Activated CD4-positive, alpha-beta T cell treated with anti-CD3 and anti-CD28 coated beads for 1 hour (primary cell): ENCODE measurements at places on chromosomes 13 and 19.

GRCh38 chr19:42121656-42122069, 10.6 kb downstream of the POU2F2 start:
- peak; percentile 74 for DNase-seq

- DNase-seq, result no peak
Observed at GRCh38 chr13:97753942-97754670, 199.4 kb upstream of the IPO5 start.

DNA sequence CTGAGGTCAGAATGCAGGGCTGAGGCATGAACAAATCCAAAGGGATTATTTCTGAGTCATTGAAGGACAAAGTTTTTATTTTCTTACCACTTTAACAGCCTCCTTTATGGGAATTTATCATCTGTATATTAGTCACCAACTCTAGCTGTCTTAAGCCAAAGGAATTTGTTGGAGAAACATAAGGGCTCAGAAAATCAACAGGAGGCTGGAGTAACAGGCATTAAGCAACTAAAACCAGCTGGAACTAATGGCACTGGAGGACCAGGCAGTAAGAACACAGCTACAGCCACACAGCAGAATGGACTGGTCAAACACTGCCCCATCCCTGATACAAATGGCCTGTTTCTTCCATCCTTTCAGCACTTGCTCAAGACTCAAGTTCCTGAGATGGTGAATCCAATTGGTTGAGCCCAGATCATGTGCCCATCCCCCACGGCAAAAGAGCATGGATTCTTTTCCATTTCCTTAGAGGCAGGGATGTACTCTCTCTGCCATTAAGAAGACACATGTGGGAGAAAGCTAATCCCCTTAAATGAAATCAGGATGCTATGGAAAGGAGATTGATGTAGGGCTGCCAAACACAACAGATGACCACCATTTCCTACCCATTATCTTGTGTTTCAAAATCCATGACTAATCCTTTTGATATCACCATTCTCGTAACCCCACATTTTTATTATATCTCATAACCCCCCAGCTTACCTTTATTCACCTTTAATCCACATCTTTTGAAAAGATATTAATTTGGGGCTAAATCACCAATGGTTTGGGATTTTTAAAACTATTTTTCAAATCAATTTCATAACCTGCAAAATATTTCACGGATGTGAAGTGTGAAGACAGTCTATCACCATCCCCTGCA, 157.0 kb upstream of the FNDC3A start:
- DNase-seq, result no peak

- no peak for DNase-seq
Observed at GRCh38 chr13:40292108-40292507, 374.3 kb downstream of the FOXO1 start.

- no peak for DNase-seq
Observed at GRCh38 chr13:33722216-33722915, 95.6 kb upstream of the RFC3 start.

GRCh38 chr13:109281017-109281902, 505.1 kb downstream of the IRS2 start:
- no peak for DNase-seq

- DNase-seq, result no peak
Observed at GRCh38 chr19:40416918-40417642, 3.9 kb upstream of the PRX start.

GRCh38 chr13:33180122-33180804, 105.3 kb downstream of the STARD13 start:
- no peak for DNase-seq

- DNase-seq, result no peak
Observed at GRCh38 chr13:84741253-84741652, 859.0 kb upstream of the SLITRK1 start.

DNA sequence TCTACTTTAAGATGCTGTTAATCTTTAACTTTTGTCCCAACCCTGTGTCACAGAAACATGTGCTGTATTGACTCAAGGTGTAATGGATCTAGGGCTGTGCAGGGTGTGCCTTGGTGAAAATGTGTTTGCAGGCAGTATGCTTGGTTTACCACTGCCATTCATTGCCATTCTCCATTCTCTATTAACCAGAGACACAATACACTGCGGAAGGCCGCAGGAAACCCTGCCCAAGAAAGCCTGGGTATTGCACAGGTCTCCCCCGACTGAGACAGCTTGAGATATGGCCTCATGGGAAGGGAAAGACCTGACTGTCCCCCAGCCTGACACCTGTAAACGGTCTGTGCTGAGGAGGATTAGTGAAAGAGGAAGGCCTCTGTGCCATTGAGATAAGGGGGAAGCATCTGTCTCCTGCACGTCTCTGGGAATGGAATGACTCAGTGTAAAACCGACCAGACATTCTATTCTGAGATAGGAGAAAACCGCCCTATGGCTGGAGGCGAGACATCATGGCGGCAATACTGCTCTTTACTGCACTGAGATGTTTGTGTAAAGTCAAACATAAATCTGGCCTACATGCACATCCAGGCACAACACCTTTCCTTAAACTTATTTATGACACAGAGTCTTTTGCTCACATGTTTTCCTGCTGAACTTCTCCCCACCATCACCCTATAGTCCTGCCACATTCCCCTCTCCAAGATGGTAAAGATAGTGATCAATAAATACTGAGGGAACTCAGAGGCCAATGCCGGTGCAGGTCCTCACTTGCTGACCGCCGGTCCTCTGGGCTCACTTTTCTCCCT, 13.1 kb upstream of the ZNF888 start:
- no peak for DNase-seq

GRCh38 chr13:97322740-97323342, 100.7 kb downstream of the MBNL2 start:
- DNase-seq, result no peak

DNA sequence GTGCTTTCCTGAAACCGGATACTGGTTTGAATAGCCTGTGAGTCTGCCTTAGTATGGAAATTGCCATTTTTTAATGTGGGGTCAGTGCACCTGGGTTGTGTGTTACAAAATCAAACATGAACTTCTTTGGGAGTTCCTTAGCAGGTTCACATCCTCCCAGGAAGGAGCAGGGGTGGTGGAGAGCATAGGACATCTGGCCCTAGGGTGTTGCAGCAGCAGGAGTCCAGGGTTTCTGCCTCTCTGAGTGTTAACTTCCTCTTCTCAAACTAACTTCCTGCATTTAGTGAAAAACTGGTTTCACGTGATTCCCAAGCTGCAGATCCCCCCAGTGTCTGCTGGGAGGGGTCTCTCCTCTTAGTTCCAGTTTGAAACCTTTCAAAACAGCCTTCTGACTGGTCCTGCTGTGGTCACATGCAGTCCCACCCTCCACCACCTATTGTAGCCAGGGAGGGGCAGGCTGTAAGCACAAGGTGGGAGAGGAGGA, 7.2 kb downstream of the RNASEH2B start:
- DNase-seq, result no peak

- no peak for DNase-seq
Observed at GRCh38 chr19:15443838-15444237, 5.9 kb downstream of the WIZ start.

GRCh38 chr13:56299650-56300049, 841.1 kb upstream of the PRR20A start:
- no peak for DNase-seq

DNA sequence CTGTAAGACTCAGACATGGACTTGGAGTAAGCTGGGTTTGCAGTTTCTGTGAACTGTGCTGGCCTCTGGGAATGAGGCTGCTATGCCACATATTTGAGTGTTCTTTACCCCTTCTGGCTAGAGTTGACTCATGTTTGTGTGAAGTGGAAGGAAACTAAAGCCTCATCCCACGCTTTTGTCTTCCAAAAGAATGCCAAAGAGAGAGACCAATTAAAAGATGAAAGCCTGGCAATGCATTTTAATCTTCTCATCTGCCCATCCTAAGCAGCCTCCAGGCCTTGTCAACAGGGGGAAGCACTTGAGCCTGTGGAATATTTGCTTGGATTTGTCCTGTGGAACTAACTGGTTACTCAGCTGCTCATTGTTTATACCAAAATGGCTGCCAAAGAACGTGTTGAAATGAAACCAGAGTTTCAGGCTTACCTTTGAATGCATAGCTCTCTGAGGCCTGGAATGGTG, 49.1 kb downstream of the LMO7 start:
- DNase-seq, result no peak

- DNase-seq, result no peak
Observed at GRCh38 chr19:3131168-3131567, 4.7 kb upstream of the GNA15 start.

GRCh38 chr19:54254195-54254906, 2.7 kb downstream of the LILRB5 start:
- no peak for DNase-seq

DNA sequence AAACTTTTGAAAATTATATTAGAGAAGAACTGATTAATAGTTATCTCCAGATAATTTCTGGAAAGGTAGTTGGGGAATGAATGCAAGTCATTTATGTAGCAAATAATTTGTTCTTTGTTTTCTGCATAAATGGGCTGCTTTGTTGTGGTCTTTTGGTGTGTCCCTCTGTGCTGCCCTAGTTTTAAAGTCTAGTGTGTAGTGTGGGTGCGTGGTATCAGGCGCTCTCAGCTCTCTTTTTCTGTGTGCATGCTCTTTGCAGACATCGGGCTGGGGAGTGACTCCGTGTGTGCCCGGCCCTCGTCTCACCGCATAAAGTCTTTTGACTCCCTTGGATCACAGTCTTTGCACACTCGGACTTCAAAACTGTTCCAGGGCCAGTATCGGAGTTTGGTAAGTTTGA, 94.5 kb downstream of the ARHGEF7 start:
- no peak for DNase-seq

GRCh38 chr19:2391118-2391725, 31.2 kb downstream of the TMPRSS9 start:
- DNase-seq, result no peak

GRCh38 chr13:34452831-34453230, 489.2 kb upstream of the NBEA start:
- no peak for DNase-seq

DNA sequence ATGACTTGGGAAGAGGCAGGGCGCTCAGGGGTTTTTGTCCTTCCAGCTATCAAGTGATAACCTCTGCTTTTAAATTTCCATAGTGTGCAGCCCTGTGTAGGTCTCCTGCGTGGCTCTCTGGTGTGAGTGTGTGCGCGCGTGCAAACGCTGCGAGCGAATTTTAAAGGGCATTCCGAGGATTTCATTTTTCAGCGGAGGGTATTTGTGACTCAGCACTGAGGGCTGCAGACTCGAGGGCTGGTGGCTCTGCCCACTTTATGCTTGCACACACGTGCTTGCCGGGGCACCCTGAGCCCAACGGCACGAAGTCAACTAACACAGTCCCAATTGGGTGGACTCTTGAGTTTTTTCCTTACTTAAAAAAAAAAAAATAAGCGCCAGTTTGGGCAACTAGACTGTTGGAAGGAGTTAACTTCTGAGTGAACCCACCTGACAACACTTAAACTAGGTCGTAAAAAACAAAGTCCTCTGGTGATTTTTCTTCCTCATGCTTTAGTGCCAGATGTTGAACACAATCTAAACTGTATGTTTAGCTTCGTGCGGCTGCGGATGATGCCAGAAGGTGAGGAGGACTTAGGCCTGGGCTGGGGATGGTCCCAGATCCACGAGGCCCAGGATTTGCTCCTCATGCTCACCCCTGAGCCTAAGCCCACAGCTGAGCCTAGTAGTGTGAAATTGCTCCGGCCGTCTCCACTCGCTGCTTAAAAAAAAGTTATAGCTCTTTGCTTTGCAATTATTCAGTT, 2.1 kb downstream of the FGF9 start:
- no peak for DNase-seq

DNA sequence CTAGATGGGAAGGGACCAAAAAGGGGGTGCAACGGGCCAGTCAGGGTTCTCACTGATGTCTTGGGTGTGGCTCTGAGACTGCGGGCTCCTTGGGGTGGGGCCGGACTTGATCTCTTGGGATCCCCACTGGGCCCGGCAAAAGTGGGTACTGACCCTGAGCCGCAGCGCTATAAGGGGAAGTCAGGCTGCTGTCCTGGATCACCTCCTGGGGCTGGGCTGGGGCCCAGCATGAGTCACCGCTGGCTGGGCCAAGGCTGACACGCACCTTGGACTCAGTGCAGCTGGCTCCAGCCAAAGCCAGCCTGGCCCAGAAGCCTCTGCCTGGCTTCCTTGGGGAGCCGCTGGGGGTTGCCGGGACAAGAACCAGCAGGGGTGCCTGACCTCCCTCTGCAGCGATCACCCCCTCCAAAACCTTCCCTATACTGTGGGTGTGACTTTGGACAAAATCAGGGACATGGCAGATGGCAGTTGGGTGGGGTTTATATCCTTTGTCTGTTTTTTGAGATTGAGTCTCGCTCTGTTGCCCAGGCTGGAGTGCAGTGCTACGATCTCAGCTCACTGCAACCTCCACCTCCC, 617 bp upstream of the IQCN start:
- DNase-seq, result no peak

DNA sequence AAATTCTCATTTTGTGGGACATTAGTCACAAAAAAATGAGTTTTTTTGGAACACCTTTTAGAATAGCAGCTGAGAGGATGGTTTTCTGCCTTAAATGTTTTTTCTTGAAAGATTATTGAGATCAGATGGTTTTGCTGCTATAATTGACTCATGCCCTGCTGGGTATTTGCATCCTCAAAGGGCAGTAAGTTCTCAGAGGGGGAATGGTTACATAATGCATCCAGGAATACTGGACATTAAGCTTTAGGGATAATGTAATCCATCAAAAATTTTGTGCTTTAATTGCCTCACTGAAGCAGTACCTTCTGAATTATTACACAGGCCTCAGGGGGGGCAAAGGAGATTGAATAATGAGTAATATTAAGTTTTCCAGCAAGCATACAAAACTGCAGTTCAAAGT, 866.3 kb upstream of the SPRY2 start:
- no peak for DNase-seq

DNA sequence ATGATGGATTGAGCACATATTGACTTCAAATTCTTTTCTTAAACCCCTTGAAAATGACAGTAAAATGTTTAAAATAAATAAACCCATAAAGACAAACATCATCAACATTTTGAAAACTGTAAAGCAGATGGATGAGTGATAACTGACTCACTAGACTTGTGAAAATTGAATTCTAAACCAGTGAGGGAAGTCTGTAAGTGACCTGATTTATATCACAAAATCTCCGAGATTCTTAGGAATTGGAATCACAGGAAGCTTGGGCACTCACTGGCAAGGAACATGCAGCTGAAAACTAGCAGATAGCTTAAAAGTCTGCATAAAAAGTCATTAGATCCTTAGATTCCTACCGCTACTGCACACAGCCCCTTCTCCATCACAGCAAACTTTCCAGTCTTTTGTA, 51.3 kb upstream of the TSC22D1 start:
- DNase-seq, result no peak

DNA sequence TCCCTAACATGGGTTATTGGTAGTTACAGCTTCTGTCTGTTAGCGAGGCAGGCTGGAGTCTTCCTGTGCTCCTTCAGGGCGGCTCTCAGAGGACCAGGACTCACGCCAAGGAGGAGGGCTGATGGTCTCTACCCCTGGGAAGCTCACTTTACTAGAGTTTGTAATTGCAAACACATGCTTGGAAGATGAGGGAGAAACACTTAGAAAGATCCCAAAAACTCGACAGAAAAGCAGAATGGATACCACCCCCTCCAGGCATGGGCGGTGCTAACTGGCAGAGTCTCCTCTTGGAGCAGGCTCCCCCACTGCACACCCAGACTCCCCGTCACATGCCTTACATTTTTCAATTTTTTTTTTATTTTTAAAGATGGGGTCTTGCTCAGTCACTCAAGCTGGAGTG, 62.0 kb downstream of the PARP4 start:
- DNase-seq, result no peak
